ENCODE measurements at places on chromosomes 7 and 10.

DNA sequence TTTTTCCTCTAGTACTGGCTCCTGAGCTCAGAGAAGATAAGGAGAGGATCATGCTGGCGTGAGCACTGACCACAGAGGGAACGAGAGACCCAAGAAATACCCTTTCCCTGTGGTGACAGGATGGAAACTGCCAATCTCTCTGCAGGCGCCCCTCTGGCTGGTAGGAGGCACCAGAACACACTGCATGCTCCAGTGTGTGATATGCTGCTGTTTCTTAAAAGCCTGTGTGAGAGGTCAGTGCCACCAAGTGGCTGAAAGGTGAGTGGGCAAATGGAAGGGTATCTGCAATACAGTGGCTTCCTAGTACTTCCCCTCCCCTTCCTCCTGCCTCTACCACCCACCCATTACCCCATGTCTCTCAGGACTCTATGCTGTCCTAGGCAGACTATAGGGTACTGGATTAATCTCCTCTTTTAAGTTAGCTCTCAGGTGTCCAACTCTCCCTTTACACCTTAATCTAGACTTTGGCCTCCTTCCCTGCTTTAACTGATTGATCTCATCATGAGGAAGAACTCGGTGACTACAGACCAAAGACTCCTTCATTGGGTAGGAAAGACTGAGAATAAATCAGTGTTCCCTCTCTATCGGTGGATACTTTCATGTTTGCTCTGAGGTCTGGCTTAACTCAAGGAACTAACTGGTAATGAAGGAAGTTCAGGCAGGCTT lies 283.6 kb downstream of the ADRA2A start:
- no peak for DNase-seq

GRCh38 chr10:86074294-86074693 lies 292.3 kb downstream of the GRID1 start:
- no peak for DNase-seq

- DNase-seq = no peak
Measured at GRCh38 chr10:3110782-3111620, 43.7 kb downstream of the PFKP start.

DNA sequence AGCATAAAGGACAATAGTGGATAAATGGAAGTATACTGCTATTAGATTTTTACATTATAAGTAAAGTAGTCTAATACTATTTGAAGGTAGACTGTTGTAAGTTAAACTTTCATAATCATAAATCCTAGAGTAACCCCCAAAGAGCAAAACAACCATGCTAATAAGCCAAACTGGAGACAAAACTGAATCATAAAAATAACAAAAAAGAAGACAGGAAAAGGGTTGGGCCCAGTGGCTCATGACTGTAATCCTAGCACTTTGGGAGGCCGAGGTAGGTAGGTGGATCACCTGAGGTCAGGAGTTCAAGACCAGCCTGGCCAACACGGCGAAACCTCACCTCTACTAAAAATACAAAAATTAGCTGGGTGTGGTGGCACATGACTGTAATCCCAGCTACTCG lies 9.7 kb downstream of the CACUL1 start:
- DNase-seq = no peak

- DNase-seq = no peak
Measured at GRCh38 chr10:42962902-42963231, 114.0 kb upstream of the RET start.

GRCh38 chr7:105644937-105645336 lies 63.6 kb upstream of the EFCAB10 start:
- DNase-seq = no peak

GRCh38 chr7:27804139-27804538 lies 64.2 kb downstream of the TAX1BP1 start:
- no peak for DNase-seq

GRCh38 chr7:43363035-43363791 lies 219.7 kb upstream of the STK17A start:
- no peak for DNase-seq

DNA sequence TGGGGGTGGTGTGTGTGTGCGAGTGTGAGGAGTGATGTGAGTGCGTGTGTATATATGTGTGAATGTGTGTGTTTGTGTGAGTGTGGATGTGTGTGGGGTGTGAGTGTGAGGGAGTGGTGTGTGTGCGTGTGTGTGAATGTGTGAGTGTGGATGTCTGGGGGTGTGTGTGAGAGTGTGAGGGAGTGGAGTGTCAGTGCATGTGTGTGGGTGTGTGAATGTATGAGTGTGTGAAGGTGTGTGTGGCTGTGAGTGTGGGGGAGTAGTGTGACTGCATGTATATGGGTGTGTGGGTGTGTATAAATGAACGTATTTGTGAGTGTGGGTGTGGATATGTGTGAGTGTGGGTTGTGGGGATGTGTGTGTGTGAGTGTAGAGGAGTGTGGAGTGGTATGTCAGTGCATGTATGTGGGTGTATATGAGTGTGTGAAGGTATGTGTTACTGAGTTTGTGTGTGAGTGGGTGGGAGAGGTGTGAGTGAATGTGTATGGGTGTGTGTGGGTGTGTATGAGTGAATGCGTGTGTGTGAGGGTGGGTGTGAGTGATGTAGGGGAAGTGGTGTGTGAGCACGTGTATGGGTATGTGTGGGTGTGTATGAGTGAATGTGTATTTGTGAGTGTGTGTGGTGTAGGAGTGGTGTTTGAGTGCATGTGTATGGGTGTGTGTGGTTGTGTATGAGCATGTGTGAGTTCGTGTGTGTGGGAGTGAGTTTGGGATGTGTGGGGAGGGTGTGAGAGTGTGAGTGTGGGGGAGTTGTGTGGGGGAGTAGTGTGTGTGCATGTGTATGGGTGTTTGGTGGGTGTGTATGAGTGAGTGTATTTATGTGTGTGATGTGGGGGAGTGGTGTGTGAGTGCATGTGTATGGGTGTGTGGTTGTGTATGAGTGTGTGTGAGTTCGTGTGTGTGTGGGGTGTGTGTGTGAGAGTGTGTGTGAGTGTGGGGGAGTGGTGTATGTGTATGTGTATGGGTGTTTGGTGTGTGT lies 28.5 kb upstream of the NUB1 start:
- DNase-seq = no peak

DNA sequence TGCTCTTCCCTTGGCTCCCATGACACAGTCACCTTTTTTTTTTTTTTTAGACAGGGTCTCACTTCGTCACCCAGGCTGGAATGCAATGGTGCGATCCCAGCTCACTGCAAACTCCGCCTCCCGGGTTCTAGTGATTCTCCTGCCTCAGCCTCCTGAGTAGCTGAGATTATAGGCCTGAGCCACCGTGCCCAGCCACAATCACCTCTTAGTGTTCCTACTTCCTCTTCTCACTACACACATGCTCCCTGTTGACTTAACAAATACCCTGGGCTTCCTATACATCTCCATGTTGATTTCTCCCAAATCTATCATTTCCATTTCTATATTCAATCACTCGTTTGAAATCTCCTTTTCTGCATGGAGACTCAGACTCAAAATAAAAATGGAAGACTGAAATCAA lies 91.7 kb downstream of the CUBN start:
- no peak for DNase-seq

DNA sequence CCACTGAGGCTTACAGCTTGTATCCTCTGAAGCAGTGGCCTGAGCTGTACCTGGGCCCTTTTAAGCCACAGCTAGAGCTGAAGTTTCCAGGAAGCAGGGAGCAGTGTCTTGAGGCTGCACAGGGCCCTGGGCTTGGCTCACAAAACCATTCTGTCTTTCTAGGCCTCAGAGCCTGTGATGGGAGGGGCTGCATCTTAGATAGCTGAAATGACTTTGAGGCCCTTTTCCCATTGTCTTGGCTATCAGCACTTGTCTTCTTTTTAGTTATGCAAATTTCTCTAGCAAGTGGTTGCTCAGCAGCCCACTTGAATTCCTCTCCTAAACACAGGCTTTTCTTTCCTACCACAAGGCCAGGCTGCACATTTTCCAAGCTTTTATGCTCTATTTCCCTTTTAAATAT lies 864.2 kb downstream of the REEP3 start:
- DNase-seq = no peak
